GM23248 (cell line): ENCODE measurements at places on chromosomes 4 and X. TPM values are rescaled to one million over a fixed set of nuclear protein-coding genes. Genes with fewer than 3 reads are reported as not detected.

The MAP7D2 gene
- polyA plus RNA-seq, result 0.11 and 0.16 TPM in 2 replicates

The FMR1NB gene
- polyA plus RNA-seq, result not detected in 2 replicates

The TMEM154 gene
- polyA plus RNA-seq, result 16.1 and 17.3 TPM in 2 replicates

The SSX4B gene
- polyA plus RNA-seq, result not detected in 2 replicates

The PWWP3B gene
- polyA plus RNA-seq, result not detected in 2 replicates

DNA sequence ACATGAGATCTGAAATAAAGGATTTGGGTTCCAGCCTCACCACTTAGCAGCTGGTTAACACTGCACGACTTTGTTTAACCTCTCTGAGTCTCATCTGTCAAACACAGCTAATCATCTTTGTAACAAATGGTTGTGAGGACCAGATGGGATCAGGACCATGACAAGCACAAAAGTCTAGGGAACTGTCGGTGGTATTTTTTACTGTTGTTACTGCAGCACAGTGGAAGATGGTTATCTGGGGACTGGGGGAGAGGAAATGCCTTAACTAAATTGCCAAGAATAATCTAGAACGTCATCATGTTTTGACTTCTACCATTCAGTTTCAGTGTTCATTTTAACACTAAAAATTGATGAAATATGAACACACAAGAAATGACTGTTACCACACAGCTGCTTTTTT lies 99.5 kb downstream of the ADGRA3 start:
- no peaks in the 10 kb centered on the region for H3K27me3 ChIP-seq
- no peak overlapping the region for H3K27ac ChIP-seq
- no peaks in the 10 kb centered on the region for H3K36me3 ChIP-seq

DNA sequence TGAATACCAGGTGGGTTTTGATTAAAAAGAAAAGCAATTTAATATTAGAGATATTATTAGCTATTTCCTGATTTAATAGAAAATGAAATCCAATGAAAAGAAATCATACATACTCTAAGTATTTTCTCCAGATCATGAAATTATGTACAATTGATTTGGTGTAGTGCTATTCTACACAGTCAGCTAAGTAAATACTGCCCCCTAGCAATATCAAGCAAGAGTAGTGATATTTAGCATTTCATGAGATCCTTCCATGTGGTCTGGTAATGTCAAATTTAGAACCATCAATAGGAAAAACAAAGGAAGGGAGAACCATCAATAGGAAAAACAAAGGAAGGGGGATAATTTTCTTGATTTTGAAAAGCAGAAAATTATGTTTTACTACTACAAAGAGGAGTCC lies 114.6 kb downstream of the TBCK start:
- peak; percentile 37 for DNase-seq
- H3K4me3 ChIP-seq, result no peak overlapping the region
- no peaks in the 10 kb centered on the region for H3K27me3 ChIP-seq
- H3K27ac ChIP-seq, result no peak overlapping the region

- no peaks in the 10 kb centered on the region for H3K27me3 ChIP-seq
- peaks cover 25% of the 10 kb centered on the region for H3K36me3 ChIP-seq
- peak overlapping the region; percentile 39 for H3K27ac ChIP-seq
- no peak overlapping the region for H3K4me3 ChIP-seq
- H3K4me1 ChIP-seq, result peaks cover 28% of the 10 kb centered on the region
- peak; percentile 40 for DNase-seq
These were observed 14.2 kb upstream of the OSTC start for GRCh38 chr4:108636246-108636645.

DNA sequence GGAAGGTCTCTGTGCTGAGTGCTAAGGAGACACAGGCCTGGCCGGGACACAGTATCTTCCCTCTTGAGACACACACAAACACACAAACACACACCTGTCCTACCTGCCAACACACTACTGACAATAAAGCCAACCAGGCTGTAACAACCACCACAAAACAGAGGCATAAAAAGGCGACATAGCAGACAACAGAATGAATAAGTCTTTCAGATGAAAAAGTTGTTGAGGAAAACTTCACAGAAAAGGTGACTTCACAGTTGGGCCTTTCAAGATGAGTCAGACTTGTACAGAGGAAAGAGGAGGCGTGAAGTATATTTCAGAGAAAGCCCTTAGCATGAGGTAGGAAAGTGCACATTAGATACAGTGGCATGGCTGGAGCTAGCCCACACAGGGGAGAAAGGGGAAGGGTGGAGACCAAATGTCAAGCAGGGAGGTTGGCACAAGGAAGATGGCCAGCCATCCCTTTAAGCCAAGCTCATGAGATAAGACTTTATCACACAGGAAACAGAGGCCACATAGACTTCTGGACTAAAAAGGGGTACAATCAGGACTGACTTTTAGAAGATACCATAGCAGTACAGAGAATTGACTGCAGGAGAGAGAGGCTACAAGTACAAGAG lies 54.0 kb downstream of the SLC9A7 start:
- H3K36me3 ChIP-seq, result no peaks in the 10 kb centered on the region
- peak overlapping the region; percentile 37 for H3K27ac ChIP-seq
- peak; percentile 68 for DNase-seq
- peaks cover 13% of the 10 kb centered on the region for H3K4me1 ChIP-seq
- no peaks in the 10 kb centered on the region for H3K27me3 ChIP-seq

DNA sequence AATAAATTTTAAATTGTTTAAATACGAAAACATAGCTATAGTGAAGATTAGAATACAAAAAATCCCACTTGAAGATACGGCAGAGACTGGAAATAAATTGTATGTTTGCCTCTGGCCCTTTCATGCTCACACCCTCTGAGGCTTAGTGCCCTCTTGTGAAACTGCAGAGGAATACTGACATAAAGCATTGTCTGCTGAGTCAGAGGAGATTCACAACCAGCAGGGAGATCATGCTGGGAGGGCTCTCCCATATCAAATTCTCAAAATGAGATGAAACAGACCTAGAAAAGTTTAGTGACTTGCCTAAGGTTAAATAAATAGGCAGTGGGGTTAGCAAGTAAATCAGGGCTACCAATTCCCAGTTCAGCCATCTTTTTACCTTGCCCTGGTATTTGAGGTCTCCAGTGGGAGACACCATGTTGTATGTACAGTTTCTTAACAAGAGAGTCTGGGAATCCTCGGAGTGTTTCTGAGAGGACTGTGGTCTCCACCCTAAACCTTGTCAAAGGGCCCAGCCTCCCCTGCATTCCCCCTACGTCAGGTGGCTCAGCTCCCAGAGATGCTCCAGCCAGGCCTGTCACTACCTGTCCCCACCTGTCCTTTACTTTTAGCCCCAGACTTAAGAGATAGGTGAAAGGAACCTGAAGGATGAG lies 581.4 kb upstream of the DIPK2B start:
- H3K36me3 ChIP-seq, result no peaks in the 10 kb centered on the region
- H3K27me3 ChIP-seq, result no peaks in the 10 kb centered on the region
- no peak overlapping the region; the same call in 1 of the 2 replicates for H3K4me3 ChIP-seq
- H3K4me1 ChIP-seq, result peaks cover 27% of the 10 kb centered on the region
